Right forelimb (tissue), 1 donor: ENCODE measurements at places on chromosomes 5 and 9.

DNA sequence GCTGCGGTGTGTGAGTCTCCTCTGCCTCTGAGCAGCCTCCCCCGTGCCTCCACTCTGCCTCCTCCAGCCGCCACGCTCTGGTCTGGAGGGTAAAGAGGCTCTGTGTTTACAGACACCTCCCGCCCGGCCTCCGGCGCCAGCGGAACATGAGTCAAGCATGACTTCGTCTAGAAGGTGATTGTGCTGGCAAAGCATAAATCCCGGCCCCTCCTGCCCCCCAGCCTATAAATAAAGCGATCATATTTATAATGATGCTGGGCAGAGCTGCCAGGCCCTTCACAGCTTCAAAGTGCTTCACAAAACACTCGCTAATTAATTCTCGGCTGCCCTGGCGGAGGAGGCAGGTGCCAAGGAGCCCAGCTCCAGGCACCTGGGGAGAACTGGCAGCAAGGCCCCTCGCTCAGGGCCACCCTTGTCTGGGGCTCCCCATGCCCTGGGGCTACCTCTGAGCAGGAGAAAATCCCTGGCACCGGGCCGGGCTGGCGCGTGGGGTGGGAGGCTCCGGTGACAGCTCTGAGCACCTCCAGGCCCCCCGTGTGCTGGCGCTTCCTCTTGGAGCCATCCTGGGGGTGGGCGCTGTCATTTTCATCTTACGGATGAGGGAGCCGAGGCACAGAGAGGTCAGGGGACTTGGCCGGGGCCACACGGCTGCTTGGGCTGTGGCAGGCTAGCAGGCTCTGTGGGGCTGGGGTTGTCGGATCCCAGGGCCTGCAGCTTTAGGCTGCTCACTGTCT lies 87.8 kb downstream of the RXRA start:
- no peak for DNase-seq

DNA sequence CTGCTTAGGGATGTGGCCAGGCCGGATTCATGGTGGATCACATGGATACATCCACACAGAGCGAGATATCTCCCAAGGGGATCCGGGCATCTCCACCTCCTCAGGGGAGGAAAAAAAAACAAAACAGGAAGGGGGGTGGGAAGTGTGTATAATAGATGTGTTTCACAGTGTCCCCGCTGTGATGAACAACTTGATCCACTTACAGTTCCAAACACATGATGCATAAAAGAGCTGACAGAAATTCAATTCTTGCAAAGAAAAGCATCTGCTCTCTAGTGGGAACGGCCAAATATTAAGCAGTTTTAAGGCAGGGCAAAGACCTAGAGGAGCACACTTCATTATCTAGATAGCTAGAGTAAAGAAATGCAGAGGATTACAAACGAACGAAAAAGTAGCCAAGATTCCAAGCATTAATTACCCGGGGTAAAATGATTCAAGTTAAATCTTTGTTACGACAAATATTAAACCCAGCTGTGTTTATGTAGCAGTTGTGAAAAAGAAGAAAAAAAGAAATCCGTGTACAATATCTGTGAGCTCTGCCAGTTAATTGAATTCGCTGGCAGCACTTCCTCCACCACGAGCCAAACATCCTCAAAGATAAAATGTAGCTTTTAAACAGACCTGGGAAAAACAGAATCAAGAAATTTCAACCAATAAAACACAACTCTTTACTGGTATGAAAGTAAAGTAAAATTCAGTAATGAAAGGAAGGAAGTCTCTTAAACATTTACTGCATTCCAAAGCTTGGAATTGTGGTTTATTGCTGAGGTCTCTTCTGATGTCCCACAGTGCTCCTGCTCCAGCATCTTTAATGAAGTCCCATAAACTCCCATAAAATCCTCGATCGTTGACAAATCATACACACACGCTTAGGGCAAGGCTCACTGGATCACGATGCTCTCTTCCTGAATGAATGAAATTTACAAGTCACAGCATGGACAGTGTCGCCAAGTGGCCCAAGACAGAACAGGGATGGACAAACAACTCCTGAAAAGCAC lies 213.0 kb downstream of the CRB2 start:
- DNase-seq: peak; percentile 58

- DNase-seq: no peak
These were observed 163.8 kb downstream of the CHSY3 start for GRCh38 chr5:130068101-130068500.

DNA sequence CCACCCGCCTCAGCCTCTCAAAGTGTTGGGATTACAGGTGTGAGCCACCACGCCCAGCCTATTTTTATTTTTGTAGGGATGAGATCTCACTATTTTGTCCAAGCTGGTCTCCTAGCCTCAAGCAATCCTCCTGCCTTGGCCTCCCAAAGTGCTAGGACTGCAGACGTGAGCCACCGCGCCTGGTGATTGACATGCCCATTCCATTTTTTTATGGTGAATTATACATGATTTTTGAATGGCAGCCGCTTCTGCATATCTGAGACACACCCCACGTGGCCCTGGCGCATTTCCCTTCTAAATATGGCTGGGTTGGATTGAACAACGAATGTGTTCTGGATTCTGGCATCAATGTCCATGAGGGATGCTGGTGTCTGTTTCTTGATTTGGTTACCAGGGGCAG lies 22.7 kb downstream of the PLPP7 start:
- no peak for DNase-seq

- DNase-seq: no peak
These were observed 2.9 kb downstream of the TPD52L3 start for GRCh38 chr9:6330958-6331634.

- DNase-seq: no peak
These were observed 35.6 kb downstream of the TRIO start for GRCh38 chr5:14178671-14179211.
